ENCODE measurements at places on chromosomes 5 and 9.
A peak's percentile ranks its signal among the peaks of the same experiment; 100 is the strongest.

GRCh38 chr9:3479514-3480352 lies 46.1 kb downstream of the RFX3 start:
- DNase-seq = peak; percentile 30

DNA sequence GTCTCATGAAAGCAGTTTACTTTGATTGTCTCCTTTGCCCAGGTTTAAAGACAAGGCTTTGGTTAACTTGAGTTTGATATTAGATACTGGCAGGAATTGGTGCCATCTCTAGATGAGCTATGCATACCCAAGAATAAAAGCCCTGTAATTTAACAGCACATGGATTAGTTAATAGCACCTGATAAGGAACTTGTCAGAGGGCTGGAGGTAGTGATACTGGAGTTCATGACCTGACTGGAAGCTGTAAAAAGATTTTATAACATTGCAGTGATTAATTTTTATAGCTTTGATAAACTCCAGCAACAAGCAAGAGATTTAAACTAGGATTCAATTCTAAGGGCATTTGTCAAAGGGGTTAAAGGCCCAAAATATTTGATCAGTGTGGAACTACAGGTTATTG lies 34.9 kb upstream of the SYK start:
- DNase-seq = no peak

GRCh38 chr5:31413030-31413812 lies 118.7 kb downstream of the DROSHA start:
- DNase-seq = no peak

DNA sequence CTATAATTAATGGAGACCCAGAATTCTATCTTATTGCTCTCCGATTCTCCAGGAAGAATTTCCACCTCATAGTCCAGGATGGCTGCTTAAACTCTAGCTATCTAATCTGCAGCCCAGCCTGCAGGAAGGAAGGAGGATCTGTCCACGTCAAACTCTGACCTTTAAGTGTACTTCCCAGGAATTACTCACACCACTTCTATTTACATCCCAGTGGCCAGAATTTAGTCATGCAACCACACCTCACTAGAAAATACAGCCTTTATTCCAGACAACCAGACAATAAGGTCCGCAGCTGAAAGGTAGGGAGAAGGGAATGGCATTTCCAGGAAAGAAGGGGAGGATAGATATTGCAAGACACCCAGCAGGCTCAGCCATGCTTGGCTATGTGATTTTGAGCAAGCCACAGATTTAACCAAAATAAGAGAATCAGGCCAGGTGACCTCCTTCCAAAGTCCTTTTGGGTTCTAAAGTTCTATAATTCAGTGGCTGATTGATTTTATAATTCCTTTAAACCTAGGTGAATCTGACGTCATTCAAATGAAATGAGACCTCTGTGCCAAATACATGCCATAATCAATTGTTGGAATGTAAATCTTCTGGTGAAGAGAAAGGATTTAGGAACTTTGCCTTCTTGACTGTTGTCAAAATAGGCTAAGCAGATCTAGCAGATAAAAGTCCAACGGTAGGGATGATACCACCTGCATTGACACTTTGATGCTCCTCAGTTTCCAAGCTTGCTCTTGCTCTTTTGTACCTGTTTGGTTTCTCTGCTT lies 3.7 kb upstream of the DENND1A start:
- DNase-seq = no peak

- DNase-seq = no peak
Observed at GRCh38 chr5:136033234-136033633, 4.4 kb downstream of the TGFBI start.

GRCh38 chr5:141914199-141914743 lies 9.4 kb upstream of the DELE1 start:
- no peak for DNase-seq
